ENCODE measurements at places on chromosomes 3 and 15. TPM values are rescaled to one million over a fixed set of nuclear protein-coding genes. Genes with fewer than 3 reads are reported as not detected.

The CKMT1A gene
- 1.9 TPM for polyA plus RNA-seq

The IMPG2 gene
- 0.33 TPM for polyA plus RNA-seq

GRCh38 chr3:66439666-66440344 lies 61.0 kb downstream of the LRIG1 start:
- DNase-seq = no peak

DNA sequence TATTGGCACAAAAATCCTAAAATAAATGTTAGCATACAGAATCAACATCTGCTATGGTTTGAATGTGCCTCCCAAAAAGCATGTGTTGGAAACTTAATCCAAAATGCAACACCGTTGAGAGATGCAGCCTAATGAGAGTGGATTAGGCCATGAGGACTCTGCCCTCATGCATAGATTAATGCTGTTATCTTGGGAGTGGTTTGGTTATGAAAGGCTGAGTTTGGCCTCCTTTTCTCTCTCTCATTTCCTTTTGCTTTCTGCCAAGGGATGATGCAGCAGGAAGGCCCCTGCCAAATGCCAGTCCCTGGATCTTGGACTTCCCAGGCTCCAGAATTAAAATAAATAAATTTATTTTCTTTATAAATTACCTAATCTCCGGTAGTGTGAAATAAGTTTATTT lies 49.4 kb downstream of the SYNM start:
- DNase-seq = no peak

- DNase-seq = no peak
Observed at GRCh38 chr3:105976196-105976595, 107.4 kb upstream of the CBLB start.

DNA sequence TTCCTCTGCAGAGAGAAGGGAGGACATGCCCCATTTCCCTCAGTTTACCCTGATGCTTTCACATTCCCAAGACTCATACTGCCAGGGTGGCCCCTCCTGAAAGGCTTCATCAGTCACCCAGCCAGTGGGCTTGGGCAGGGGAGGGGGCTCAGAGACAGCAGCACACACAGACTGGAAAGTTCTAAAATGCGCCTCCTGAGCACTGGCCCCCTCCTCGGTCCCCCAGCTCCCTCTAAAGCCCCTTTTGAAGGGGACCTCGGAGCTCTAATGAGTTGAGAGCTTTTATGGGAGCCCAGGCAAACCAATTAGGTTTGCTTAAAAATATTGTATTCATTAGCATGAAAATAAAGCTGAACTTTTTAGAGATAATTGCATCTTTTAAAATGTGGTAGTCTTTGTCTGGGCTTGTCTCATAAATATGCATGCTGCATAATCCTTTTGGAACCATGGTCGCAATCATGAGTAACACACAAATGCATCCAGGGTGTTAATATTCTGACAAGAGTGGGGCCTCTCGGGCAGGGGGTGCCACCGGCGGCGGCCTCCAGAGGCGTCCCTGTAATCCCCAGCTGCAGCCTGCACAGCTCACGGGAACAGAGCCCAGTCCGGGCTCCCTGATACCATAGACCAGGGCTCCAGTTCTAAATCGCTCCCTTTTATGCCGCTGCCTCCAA lies 78.5 kb downstream of the RPLP1 start:
- no peak for DNase-seq

Measured in right renal cortex interstitium (tissue), 3 donors.